ENCODE measurements at places on chromosomes 16 and 17.

GRCh38 chr17:79730769-79731483, at the start of gene ENPP7:
Gene ENPP7 (plus strand): TSS chr17:79730943. CDS start chr17:79731140, 197 bp downstream.
- DNase-seq, result no peak

- no peak for DNase-seq
Observed at GRCh38 chr17:70158591-70158990, 10.7 kb upstream of the KCNJ2 start.

DNA sequence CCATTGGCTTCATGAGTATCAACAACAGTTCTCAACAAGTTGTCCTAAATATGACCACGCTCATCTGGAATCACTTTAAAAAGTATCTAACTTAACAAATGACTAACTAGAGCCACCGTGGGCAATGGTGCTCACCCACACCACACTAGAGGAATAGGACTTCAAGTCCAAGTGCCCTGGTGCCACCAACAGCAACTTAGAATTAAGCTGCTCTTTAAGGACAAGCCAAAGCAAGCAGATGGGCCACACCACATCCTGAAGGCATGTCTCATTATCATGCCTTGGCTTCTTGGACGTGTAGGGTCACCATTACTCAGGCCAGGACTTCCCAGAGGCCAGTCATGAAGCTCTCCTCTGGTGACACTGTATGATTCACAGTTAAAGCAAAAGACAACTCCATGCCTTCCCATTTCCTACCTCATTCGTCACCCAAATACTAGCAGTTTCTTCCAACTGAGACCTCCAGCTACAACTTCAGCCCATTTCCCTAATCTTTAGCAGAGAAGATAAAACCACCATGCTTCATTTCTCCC, 9.4 kb upstream of the SLC6A4 start:
- no peak for DNase-seq

GRCh38 chr16:27498916-27499658, 50.6 kb downstream of the GTF3C1 start:
- DNase-seq, result no peak

Data from CD4-positive, alpha-beta T cell (primary cell).